Transverse colon (tissue), 4 donors: ENCODE measurements at places on chromosomes 2 and 18. TPM values are rescaled to one million over a fixed set of nuclear protein-coding genes. Genes with fewer than 3 reads are reported as not detected.

DNA sequence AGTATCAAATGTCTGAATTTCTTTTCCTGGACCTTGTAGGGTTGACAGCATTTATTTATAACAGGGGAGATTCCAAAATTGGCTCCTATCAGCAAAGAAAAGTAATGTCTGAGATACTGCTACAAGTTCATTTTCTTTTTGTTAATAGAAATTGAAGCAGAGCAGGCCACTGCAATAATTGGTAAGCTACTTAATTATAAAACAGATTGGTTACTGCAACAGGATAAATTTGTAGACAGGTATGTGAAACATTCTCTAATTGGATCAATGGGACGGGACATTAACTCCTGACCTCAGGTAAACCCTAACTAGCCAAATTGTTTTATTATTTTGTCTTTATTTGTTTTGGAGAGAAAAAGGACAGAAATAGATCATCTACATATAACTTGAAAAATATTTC lies 20.5 kb downstream of the NIFK start:
- no peak for DNase-seq

DNA sequence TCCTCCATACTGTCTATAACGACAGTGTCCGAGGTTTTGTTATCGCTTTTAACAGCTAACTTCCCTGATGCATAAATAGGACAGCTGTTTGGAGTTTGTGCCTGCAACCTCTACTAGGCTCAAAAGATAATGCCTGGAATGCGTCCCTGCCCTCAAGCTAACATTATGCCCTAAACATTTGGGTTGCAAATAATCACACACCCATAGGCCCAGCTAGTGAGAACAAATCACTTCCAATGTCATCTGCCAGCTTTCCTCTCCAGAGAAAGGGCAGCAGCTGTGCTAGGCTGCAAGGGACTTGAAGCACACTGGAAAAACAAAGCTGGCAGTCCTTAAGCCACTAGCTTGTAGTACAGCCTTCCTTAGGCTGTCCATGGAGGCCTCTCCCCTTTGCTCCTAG lies 201.8 kb upstream of the LYPD1 start:
- no peak for DNase-seq

GRCh38 chr2:196230061-196230854 lies 58.9 kb upstream of the STK17B start:
- peak; percentile 42 for DNase-seq

- no peak for DNase-seq
Observed at GRCh38 chr2:149902081-149902480, 314.5 kb upstream of the MMADHC start.

- DNase-seq = no peak
Observed at GRCh38 chr2:111048856-111049768, 71.6 kb upstream of the BCL2L11 start.

DNA sequence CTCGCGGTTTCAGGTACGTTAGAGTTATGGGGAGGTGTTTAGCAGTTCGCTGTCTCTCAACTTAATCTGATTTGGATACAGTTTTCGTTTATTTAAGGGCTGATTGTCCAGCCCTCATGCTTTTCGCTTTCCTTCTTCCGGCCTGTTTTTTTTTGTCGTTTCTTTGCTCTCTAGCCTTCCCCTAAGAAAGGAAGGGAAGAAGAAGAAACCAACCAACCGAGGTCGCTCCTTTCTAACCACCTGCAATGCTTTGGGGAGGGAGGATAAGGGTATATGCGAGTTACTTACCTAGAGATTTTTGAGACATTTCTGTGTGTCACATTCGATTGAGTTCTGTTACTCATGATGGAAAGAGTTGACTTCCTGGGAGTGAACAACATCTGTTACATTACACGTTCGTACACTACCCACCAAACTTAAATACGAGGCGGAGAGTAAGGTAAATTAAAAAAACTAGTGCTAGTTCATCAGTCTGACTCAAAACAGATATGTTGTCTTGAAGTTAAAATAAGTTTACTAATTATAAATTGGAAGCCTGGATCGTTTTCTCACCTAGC lies 918 bp downstream of the EIF5B start:
- no peak for DNase-seq

GRCh38 chr2:2146969-2147900 lies 183.8 kb downstream of the MYT1L start:
- no peak for DNase-seq

Gene SERPINB5
- total RNA-seq = 3.6 TPM

- peak; percentile 32 for DNase-seq
Observed at GRCh38 chr2:25822190-25823117, 55.8 kb downstream of the ASXL2 start.

Gene TMEM185B
- 12.1 TPM for total RNA-seq

DNA sequence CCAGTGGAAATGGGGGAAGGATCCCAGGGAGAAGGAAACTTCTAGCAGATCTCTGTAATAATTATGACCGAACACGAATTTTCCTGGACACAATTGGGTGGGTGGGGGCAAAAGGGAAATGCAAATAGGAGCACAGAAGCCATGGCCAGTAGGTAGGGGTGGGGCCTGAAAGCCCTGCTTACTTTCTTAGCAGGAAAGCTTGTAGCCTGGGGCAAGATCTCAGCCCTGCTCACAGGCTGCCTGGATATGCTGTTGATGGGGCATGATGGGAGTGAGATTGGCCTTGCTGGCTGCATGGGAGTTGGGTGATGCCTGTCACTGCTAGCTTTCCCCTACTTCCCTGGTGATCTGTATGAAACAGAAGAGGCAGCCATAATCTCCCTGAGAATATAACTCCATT lies 45.9 kb upstream of the SPOPL start:
- no peak for DNase-seq

Gene NDUFS1
- total RNA-seq = 118 TPM

- DNase-seq = no peak
Observed at GRCh38 chr2:107174171-107174570, 288.2 kb upstream of the ST6GAL2 start.

Gene ACMSD
- not detected for total RNA-seq

Gene IL37
- not detected for total RNA-seq

GRCh38 chr2:219169930-219170654 lies at the start of gene SLC23A3:
TSS of gene SLC23A3 (minus strand) at chr2:219170029. CDS start at chr2:219169984, 45 bp downstream.
- DNase-seq = peak; percentile 41

Gene CRYGD
- total RNA-seq = not detected

- DNase-seq = no peak
Observed at GRCh38 chr2:37852585-37853014, 72.5 kb upstream of the RMDN2 start.

Gene PROC
- total RNA-seq = 2.9 TPM

DNA sequence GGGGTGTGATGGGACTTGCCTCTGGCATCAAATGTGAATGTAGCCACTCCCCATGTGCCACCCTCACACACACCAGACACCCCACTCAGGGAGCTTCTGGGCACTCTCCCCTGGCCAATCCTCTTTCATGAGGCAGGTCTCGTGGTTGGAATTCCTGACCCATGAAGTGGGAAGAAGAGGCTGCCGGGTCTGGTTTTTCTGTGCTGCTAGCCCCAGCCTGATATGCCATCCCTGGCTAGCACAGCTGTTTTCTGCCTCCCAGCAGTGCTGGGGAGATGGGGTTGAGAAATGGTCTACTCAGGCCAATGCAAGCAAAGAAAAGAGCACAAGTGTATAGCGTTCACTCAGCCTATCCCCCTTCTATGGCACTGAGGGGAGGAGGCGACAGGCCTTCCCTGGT lies 1.2 kb upstream of the C2orf72 start:
- no peak for DNase-seq

GRCh38 chr18:44853430-44853829 lies 172.7 kb downstream of the SETBP1 start:
- no peak for DNase-seq

DNA sequence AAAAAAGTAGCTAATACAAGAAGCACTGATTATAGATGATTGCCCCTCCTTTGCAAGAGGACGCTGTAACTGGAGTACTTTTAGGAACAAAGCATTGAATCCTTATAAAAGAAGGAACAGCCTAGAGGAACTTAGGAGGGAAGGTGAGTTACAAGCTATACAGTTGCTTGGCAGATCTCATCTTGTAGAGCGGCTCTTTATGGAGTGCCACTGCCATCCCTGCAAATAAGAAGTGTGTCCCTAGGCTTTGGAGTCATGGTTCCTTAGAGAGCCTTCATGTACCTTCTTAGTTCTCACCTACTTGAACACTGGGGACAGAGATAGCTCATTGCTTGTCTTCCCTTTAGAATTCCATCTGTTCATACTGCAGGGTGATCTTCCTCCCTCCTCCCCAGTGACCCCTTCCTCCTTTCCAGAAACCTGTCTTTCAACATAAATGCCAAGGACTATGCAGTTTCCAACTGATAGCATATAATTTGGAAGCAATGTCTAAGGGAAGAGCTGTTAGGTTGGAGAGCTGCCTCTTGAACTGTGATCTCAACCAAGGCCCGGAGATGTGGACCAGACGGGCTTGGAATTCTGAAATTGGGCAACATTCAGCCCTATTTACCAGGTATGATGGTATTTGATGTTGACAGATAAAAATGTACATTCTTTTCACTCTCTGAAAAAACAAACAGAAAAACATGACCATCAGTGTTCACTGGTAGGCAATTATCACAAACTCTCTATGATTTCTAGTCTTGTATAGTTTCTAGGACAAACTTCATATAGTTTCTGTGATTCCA lies 7.5 kb downstream of the FMNL2 start:
- DNase-seq = no peak

Gene PTPRN
- total RNA-seq = 2.1 TPM

DNA sequence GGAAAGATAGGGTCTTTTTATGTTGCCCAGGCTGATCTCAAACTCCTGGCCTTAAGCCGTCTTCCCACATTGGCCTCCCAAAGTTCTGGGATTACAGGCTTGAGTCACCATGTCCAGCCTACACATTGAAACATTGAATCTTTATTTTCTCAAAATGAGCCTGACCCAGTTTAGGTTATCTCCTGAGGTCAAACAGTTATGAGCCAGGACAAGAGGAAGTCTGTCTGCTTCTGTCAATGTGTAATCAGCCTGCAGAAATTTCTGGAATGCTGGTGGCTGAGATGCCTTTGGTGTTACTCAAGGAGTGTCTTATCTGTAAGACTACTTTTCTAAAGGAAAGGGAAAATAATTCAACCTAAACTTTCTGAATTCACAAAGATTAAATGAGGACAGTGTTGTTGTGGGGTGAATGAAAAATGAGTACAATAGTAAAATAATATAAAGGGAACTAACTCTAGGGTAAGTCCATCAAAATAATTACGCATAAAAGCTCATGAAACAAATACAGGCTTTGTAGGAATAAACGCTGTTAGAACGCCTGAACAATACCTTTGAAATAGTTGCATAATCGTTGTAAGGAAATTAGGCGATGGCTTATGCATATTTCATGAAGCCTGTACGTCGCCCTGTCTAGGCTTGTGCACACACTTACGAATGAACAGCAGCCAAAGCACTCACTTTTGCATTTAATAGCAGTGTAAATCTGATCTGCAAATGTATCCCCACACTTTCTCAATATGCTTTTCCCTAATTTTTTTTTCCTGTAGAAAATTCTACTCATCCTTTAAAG lies 260.8 kb downstream of the RDH14 start:
- no peak for DNase-seq

Gene PIKFYVE
- total RNA-seq = 35.6 TPM

Gene KHK
- 1.8 TPM for total RNA-seq

- DNase-seq = no peak
Observed at GRCh38 chr18:14086458-14087231, 45.6 kb downstream of the ZNF519 start.

Gene SERPINB11
- not detected for total RNA-seq

Gene UGT1A5
- total RNA-seq = 18.3 TPM

Gene RFX8
- total RNA-seq = not detected

DNA sequence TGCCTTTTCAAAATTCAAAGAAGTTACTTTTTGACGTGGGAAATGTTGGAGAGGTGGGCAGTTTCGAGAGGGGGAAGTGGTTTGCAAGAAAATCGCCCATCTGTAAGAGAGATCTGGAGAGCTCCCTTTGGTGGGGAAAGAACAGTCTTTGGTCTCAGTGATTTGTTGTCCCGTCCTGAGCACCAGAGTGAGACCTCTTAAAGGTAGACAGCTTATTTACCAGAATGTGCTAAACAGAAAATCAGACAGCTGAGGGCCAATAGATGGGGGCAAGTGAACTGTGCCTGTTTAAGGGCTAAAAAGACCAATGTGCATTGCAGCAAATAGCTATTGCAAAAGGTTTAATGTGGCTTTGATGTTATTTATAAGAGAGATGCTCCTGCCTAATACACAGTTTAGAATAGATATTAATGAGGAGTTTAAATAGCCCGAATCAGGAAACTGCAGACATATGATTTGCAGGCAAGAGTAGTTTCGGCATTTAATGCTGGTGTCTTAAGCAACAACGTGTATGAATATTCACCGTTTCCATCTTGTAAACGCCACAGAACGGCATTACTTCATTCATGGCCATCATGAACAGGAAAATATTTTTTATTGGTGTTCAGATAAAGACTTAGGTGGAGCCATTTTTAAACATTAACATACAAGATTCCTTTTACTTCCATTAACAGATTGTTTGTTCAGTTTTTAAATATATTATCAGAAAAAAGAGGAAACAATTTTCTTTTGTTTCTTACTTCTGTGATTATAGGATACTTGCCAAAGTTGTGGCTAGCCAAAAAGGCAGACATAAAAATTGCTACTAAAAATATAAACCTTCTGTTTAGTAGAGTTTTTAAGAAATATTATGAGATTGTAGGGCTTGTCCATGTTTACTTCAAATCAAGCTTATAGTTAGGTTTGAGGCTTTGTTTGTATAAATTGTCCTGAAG lies 29.6 kb downstream of the ARHGAP15 start:
- no peak for DNase-seq

Gene ALPI
- total RNA-seq = 16.0 TPM

Gene PID1
- total RNA-seq = 21.6 TPM

Gene HOXD13
- not detected for total RNA-seq

DNA sequence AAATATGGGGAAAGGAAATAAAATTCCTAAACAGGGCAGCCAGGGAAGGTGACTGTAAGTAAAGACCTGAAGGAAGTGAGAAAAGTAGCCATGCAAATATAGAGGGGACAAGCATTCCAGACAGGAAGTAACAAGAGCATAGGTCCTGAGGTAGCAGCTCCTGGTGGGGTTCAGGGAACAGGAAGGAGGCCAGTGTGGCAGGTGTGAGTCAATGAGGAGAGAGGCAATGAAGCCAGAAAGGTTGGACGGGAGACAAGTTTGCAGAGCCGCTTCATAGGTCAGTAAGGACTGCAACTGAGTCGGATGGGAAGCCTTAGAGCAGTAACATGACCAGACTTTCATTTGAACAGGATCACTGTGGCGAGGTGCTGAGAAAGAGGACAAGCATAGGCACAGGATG lies 150.9 kb downstream of the METTL4 start:
- DNase-seq = no peak

- no peak for DNase-seq
Observed at GRCh38 chr18:2508678-2509077, 62.6 kb downstream of the METTL4 start.
